Spinal cord (tissue), 10 donors: ENCODE measurements at places on chromosomes 7 and 10. TPM values are rescaled to one million over a fixed set of nuclear protein-coding genes. Genes with fewer than 3 reads are reported as not detected.

DNA sequence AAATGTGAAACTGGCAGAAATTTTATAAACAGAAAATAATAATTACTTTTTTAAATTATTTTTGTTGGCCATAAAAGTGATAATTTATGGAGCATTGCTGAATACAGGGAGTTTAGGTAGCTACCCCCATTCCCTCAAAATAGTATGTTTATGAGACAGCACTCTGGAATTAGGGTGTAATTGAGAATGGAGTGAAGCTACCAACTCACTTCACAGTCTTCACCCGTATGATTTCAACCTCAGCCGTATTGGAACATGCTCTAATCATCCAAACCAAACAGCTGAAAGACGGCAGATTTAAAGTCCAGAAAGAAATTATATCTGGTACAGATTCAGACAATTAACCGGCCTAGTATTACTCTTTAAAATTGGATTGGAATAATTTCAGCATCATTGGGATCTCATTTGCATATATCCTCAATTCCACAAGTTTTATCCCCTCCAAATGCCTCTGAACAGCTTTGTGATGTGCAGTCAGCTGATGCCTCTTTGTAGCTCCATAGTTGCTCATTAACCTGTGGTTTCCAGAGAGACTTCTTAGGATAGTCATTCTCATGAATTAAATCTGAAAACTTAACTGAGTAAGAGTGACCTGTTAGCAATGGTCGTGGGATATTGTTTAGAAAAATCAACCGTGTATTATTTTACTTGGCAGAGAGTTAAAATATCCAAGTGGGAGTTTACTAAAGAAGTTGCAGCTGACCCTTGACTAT is 59.1 kb upstream of the GJD4 start:
- no peak for DNase-seq

DNA sequence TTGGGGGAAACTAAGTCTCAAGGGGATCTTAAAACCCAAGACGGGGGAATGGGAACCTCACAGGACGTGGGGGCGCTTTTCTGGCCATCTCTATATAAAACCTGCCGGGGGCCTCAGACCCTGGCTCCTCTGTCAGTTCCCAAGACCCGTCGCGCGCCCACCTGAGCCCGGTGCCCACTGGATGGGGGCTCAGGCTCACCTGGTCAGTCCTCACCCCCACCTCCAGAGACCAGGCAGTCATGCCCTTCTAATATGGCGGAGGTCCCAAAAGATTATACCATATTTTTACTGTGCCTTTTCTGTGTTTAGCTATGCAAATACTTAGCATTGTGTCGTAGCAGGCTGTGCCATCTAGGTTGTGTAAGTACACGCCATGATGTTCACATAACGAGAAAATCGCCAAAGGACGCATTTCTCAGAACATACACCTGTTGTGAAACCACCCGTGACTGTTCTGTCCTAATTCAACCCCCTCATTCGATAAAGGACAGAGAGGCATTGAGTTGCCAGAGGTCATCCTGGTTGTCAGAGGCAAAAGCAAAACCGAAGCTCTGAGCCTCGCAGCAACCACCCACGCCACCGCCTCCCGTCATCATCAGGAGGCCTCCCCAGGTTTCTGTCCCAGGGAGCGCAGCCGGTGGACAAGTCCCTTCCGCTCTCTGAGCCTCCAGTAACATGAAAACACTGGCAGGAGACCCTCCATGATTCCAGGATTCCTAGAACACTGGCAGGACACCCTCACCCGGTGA is 28.9 kb downstream of the OAT start:
- DNase-seq: no peak

GRCh38 chr10:104492329-104492940 is 138.8 kb downstream of the CFAP58 start:
- peak; percentile 45 for DNase-seq

- no peak for DNase-seq
Measured at GRCh38 chr10:10208196-10208595, 809.5 kb upstream of the CELF2 start.

DNA sequence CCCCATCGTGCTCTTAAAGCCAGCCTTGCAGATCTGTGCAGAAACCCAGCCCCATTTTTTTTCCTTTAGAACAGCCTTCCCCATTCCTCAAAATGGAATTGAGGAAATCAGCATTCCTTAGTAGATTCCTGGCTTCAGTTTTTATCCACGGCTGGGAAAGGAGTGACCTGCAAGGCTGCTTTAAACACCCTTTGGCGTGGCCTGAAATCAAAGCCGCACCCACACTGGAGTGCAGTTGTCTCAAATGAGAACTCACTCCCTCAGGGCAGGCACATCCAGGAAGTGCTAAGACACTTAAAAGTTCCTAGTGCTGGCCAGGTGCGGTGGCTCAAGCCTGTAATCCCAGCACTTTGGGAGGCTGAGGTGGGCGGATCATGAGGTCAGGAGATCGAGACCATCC is 34.8 kb downstream of the HTR5A start:
- DNase-seq: no peak

Gene MEOX2
- total RNA-seq: 21.3 TPM

Gene ANTXRL
- not detected for total RNA-seq

Gene KCNIP2
- total RNA-seq: 11.0 TPM

Gene EVX1
- total RNA-seq: not detected

Gene CDC14C
- total RNA-seq: not detected
